ENCODE measurements at places on chromosomes 2 and 18.

GRCh38 chr2:18519914-18520450, 40.5 kb downstream of the RDH14 start:
- no peak for DNase-seq

DNA sequence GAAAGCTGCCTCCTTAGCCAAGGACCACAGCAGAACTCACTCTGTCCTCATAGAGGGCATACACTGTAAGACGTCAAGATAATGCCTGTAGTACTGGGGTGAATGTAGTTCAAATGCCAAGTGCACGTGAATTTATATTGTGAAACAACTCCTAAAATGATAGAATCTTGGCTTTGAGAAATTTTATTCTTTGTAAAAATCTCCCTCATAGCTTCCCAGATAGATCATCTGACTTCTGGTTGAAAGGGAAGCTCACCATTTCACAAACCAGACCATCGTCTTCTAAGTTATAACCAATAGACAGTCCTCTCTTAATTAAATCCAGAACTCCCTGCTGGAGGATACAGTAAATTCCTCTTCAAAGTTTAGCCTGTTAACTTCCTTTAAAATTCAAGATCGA, 110.9 kb upstream of the MSTN start:
- DNase-seq: no peak

DNA sequence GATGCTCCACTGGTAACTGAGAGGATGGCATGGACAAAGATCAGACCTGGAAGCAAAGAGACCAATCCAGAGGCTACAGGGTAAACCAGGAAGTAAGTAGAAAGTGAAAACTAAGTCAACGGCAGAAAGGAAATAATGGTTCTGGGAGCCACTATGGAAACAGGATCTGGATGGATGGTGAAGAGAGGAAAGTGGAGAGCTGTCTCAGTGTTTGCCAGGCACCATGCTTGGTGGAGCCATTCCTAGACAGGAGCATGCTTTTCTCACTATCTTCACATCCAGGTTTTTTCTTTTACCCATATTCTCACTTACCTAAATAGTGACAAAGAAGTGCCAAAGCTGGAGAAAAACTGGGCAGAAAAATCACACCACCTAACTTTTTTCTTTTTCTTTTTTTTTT, 22.2 kb downstream of the ZNF521 start:
- no peak for DNase-seq

DNA sequence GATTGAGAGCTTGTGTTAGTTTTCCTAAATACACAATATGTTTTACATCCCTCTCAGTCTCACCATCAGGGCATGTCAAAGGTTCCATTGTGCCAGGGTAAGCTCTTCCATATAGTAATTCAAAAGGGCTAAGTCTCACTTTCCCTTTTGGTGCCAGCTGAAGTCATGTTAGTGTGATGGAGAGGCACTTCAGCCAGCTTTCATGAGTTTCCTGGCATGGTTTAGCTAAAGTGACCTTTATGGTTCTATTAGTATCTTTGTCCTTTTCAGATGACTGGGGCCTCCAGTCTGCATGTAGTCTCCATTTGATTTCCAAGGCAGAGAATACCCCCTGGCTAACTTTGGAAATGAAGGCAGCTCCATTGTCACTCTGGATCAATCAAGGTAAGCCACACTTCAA, 27.2 kb downstream of the NAT8 start:
- no peak for DNase-seq

GRCh38 chr18:26963292-26963691, 97.8 kb upstream of the AQP4 start:
- DNase-seq: no peak

GRCh38 chr2:159146996-159147666, 139.4 kb downstream of the WDSUB1 start:
- no peak for DNase-seq

DNA sequence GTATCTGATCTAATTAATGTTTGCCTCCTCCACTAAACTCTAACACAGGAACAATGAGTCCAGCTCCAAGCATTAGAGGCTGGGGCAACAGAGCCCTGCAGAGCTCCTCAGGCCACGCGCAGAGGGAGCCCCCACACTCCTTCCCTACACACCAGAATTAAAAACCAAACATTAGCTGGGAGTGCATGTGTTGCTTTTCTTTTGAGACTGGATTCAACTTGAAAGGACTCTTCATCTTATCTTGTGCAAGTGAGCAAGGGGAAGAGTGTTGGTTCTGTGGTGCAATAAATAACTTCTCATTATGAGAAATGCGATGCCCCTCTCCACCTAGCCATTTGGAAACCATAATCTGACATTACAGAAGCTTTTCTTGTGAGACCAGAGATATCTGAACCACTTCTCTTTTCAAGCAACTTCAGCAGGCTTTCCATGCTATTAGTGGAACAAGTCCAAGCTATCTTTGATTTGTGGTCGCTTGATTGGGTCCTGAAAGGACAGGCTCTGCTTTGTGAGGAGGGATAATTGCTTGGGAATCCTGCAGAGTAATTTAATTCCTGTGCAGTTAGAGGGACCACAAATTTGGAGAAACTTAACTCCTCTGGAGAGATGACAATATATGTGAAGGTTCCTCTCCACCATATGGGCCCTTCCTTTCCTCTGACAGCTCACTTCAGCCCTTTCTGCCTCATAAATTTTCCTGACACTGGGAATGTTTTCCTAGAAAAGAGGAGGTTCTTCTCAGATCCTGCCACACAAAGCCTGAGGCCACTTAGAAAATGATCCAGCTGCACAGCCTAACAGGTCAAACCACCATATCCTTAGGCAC, 112.5 kb downstream of the ATL2 start:
- DNase-seq: no peak

- DNase-seq: no peak
Measured at GRCh38 chr2:239269916-239270315, 130.9 kb downstream of the HDAC4 start.

DNA sequence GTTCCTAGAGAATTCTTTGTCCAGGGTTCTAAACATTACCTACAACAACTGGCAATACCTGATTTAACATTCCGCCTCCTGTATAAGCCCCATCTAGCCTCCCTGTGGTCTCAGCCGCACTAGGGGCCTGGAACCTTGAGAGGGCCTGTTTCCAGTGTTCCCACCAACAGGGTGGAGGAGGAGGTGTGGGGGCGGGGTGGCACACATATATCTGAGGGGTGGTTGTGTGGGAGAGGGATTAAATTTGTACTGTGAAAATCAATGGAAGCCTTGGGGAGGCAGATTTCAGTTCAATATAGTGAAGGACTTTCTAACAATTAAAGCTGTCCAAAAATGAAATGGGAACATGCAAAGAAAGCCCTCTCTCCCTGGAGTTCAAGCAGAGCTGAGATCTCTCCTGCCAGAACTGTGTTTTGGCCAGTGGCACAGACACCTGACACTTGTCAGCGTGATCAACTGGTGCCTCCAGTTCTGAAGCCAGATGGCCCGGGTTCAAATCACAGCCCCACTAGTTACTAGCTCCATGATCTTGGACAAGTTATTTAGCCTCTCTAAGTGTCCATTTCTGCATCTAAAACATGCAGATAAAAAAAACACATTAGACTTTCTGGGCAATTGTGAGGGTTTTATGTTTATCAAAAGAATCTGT, 17.0 kb upstream of the FZD7 start:
- DNase-seq: no peak

GRCh38 chr18:58209326-58209725, 165.3 kb downstream of the NEDD4L start:
- DNase-seq: no peak

GRCh38 chr18:8040021-8040420, 472.9 kb downstream of the PTPRM start:
- DNase-seq: no peak

All from amygdala (tissue), 56 donors.